ENCODE measurements at places on chromosomes 1 and 21.

GRCh38 chr21:44902268-44903049 is 18.2 kb downstream of the ITGB2 start:
- DNase-seq = no peak

- no peak for DNase-seq
These were observed 5.7 kb downstream of the SLC35A3 start for GRCh38 chr1:99975529-99975928.

DNA sequence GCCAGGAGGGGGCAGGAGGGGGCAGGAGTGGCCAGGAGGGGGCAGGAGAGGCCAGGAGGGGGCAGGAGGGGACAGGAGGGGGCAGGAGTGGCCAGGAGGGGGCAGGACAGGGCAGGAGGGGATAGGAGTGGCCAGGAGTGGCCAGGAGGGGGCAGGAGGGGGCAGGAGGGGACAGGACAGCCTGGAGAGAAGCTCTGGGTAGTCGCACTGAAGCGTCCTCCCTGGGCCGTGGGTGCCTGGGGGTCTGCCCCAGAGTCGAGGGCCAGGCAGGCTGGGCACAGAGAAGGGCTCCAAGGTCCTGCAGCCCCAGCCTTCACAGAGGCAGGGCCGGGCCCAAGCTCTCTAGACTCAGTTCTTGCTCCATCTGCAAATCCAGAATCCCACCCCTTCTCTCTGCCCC is 22.9 kb downstream of the MEGF6 start:
- no peak for DNase-seq

GRCh38 chr1:82858031-82858430 is 1057.3 kb downstream of the ADGRL2 start:
- no peak for DNase-seq

DNA sequence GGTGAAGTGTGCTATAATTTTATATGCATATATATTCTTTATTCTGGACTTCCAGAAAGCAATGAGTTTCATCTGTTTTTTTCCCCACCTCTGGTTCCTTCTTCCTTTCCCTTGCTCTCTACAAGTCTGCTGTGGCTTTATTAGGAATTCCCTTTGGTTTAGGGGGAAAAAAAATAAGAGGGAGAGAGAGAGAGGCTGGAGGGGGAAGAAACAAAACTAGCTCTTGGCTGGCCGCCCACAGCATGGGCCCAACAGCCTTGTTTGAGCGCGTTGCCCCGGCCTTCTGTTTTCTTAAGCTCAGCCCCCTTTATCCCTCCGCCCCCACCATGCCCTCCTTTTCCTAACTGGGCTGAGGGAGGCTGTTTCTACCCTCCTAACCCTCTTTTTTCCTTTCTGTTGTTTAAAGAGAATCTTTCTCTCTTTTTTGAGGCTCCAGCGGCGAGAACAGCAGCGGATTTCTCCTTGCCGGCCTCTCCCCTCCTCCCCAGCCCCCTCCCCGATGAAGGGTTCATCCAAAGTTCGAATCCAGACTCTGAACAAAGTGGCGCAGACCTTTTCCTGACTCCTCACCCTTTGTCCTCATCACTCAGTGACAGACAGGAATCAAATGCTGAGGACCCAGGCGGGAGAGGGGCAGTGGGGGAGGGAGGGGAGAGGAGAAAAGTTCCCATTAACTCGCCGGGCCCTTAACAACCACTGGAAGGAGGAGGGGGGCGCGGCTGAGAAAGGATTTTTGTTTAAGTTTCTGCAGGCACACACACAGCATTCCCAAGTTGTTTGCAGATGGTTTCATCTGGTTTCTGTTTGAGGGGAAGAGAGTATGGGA is 29.7 kb downstream of the PBX1 start:
- peak; percentile 93 for DNase-seq

GRCh38 chr1:232999956-233000625 is 49.7 kb downstream of the NTPCR start:
- no peak for DNase-seq

DNA sequence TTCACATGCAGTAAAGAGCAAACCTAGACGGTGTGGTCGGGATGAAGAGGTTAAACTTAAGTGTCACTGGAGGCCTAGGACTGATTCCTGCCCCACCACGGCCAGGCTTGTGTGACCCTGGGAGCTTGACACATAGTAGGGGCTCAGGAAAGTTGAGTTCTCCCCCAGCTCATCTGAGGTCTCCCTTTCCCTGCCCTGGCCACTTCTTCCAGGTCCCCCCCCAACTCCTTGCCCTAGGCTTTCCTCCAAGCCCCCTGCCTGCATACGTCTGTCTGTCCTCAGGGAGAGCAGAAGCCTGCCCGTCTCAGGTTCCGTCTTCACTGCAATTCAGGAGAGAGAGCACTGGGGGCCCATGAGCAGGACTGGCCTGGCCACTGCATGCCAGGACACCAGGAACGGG is 225.8 kb downstream of the PTPRU start:
- DNase-seq = no peak

- peak; percentile 22 for DNase-seq
These were observed 481.2 kb upstream of the NR5A2 start for GRCh38 chr1:199546323-199546722.

DNA sequence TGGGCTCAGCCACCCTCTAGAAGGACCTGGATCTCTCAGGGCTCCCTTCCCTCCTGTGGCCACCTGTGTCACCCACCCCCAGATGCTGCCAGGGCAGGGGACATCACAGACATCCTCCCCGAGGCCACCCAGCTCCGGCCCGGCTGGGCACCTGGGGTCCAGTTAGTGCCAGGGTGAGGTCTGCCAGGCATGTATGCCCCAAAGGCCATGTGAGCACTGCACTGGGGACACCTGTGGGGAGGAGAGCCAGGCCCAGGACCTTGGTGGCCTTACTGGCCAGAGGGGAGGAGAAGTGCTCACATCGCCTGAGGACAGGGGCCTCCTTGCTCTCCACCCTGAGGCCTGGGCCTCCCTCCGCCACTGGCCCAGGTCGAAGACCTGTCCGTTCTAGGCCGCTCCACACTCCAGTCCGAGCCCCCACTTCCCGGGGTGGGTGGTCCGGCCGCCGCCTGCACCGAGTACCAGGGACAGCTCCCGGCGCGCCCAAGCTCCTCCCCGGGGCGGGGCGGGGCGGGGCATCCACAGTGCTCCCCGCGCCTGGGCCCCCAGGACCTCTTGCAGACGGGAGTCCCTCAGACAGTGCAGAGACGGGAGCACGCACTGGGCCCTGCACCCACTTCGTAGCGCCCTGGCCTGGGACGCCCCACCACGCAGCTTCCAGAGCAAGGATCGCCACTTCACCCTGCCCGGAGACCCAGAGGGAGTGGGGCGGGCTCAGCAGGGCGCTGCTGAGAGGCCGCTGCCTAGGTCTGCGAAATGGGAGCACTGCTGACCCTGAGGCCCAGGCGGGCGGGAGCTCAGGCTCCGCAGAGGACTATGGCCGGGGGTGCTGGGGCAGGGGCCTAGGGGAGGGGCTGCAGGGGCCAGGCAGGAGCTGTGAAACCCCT is 34.3 kb upstream of the CCDC27 start:
- DNase-seq = peak; percentile 9

GRCh38 chr1:33563699-33564098 is 91.3 kb downstream of the ZSCAN20 start:
- DNase-seq = no peak

GRCh38 chr1:40267767-40268187 is 9.7 kb downstream of the ZMPSTE24 start:
- DNase-seq = peak; percentile 95

DNA sequence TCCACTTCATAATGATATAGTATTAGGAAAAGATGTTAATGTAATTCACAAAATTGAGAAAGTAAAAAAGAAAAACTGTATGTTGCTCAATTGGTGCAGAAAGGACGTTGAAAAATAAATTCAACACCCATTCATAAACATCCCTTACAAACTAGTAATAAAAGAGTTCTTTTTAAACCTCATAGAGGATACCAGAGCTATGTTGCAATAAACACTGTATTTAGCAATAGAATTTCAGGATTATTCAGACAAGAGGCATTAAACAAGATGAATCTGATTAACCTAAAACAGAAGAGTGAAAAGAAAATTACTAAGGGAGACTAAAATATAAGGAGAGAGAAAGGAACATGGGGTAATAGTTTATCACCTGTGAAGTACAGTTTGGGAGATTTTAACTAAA is 154.8 kb downstream of the NTPCR start:
- peak; percentile 37 for DNase-seq

GRCh38 chr1:225004396-225004795 is 74.9 kb downstream of the DNAH14 start:
- DNase-seq = no peak

- peak; percentile 82 for DNase-seq
These were observed 32.4 kb upstream of the NFIA start for GRCh38 chr1:61049850-61050540.

GRCh38 chr1:98661544-98662355 is at the start of gene SNX7:
TSS of gene SNX7 (plus strand) at chr1:98661721. CDS start at chr1:98661732, 11 bp downstream.
- peak; percentile 79 for DNase-seq

- no peak for DNase-seq
These were observed 194.8 kb downstream of the LMO4 start for GRCh38 chr1:87523466-87523865.

- DNase-seq = peak; percentile 9
These were observed 51.2 kb downstream of the RGS4 start for GRCh38 chr1:163120372-163120771.

DNA sequence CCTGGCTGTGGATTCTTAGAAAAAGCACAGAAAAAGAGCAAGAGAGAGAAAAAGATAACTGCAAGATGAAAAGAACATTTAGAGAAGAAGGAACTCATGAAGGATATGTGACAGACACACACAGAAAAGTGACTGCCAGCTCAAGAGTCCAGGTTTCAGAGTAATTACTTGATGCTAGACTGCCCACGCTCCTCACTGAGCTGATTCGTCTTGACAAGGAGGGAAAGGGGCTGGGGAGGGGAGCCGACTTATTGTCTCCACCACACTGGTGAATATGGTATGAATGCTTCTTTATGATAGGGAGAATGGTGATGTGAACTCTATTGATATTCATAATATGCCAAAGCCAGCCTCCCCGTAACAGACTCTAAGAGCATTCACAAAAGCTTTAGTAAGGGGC is 140.4 kb downstream of the BRINP2 start:
- no peak for DNase-seq

DNA sequence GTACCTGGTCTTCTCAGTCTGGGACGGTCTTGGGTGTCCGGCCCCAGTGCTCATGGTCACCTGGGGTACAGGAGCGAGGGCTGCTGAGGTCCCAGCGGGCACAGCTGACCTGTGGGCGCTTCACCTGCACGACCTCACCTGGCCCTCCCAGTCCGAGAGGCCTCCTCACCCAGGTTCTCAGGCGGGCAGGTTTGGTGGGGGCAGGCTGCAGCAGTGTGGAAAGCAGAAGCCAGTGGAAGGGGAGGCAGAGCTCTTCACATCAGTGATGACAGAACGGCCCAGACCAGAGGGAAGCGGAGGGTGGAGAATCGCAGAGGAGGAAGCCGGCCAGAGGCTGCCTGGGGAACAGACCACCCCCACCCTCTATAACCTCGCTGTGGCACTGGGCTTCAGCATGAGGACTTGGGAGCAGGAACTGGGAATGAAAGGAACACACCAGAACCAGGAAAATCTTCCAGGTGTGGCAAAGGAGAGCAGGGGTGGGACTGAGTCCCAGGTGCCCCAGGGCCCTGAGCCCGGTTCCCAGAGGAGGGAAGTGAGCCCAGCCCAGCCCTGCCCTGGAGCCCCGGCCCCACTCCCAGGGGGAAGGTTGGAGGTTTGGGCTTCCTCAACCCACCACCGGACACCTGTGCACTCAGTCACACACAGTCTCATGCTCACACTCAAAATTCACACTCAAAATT is 265.2 kb upstream of the VAMP3 start:
- no peak for DNase-seq

- DNase-seq = peak; percentile 9
These were observed 165.0 kb downstream of the RHOU start for GRCh38 chr1:228900099-228900885.

GRCh38 chr21:41680444-41681347 is 86.2 kb downstream of the RIPK4 start:
- DNase-seq = no peak

DNA sequence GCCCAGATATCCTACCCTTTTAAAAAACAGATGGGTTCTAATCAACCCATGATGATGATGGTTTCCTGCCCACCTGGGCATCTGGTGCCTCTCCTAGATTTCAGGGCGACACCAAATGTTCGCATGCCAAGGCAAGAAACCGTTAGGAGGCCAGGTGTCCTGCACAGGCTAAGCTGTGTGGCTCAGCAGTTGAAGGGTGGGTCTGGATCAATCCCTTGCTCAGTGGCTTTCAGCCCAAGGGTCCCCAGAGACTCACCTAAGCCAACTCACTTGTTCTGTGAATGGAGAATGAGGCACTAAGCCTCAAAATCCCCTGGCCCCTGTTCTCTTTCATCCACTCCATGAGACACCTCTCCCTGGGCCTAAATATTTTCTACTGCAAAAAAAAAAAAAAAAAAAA is 169.1 kb upstream of the EDN2 start:
- no peak for DNase-seq

DNA sequence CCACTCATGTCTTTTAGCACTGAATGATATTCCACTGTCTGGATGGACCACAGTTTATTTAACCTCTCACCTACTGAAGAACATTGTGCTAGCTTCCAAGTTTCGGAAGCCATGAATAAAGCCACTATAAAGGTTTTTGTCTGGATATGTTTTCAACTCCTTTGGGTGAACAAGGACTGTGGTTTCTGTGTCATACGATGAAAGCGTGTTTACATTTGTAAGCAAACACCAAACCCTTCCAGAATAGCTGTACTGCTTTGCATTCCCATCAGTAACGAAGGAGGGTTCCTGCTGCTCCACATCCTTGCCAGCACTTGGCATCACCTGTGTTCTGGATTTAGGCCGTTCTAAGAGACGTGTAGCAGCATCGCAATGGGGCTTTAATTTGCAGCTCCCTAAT is 10.7 kb upstream of the ARHGEF16 start:
- DNase-seq = no peak

- no peak for DNase-seq
These were observed 25.0 kb upstream of the DISP3 start for GRCh38 chr1:11453742-11454491.

All from fibroblast of skin of right biceps (primary cell).